Activated CD4-positive, CD25-positive, alpha-beta regulatory T cell (primary cell): ENCODE measurements at places on chromosomes 12 and 14.

- no peak for DNase-seq
Measured at GRCh38 chr12:55728186-55728938, 447 bp downstream of the CD63 start.

GRCh38 chr14:72476657-72477499 lies 417.0 kb downstream of the DPF3 start:
- DNase-seq: no peak

GRCh38 chr12:110530511-110530910 lies 28.4 kb downstream of the RAD9B start:
- DNase-seq: no peak

GRCh38 chr12:116473416-116473815 lies 85.8 kb upstream of the MAP1LC3B2 start:
- DNase-seq: no peak

DNA sequence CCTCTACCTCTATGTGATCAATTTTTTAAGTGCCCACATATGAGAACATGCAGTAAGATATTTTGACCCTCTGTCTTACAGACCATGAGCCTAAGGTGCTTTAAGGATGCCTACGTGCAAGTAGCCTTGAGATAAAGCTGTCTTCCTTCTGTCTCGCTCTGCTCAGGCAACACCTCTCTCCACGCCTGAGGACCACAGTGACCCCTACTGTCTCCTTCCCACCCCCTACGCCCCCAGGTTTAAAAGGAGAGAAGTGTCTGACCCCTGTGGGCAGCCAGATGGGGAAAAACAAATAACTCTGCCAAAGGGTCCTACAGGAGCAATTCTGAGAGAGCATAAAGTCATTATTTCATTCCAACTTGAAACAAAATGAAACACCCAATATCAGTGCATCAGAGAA lies 286.4 kb upstream of the TMEM132C start:
- no peak for DNase-seq

- DNase-seq: no peak
Measured at GRCh38 chr12:15839682-15840081, 42.5 kb upstream of the STRAP start.

DNA sequence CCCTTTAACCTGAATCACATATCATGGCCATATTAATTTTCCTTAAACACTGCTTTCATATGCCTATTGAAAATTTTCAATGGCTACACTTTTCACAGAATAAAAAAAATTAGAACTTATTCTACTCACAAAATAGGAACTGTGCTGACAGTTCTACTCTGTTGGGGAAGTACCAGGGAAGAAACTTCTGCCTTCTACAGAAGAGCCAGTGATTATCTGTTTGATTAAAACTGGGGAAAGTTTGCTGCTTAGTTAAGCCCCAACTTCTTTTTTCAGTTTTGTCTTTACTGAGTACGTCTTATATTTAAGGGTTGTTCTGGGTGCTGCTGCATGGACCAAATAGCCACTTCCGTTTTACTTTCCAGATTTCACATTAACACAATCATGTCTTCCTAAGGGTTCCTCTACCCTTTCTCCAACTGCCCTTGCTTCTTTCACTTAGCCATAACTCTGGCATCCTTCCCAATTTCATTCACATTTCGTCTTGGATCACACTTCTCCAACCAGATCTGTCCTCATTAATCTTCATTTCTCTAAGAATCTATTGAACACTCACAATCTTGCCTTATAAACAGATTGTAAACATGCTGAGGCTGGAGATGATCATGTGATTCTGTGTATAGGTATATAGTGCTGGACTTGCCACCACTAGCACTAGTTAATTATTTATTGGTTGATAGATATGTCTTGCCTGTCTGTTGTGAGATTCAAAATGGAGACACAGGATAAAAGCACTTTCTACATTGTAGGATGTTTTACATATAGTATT lies 1.9 kb upstream of the SEL1L start:
- no peak for DNase-seq

- no peak for DNase-seq
Measured at GRCh38 chr14:68770553-68771286, 22.1 kb downstream of the ZFP36L1 start.

DNA sequence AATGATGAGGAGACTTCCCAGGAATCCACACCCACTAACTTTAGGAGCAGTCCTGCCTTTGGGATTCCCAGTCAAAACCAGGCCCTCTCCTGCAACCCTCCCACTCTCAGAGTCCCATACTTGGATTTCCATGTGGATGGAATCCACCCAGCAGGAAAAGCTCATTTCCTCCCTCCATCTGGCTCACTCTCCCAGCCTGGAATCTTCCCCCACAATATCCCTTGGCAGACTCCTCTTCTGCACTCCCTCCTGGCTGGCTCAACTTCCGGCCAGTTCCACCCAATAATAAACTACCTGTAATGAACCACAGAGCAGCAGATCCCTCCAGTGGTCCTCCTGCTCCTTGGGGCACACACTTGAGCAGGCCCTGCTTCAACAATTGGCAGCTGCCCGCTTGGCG lies 102.8 kb upstream of the EGLN3 start:
- no peak for DNase-seq

DNA sequence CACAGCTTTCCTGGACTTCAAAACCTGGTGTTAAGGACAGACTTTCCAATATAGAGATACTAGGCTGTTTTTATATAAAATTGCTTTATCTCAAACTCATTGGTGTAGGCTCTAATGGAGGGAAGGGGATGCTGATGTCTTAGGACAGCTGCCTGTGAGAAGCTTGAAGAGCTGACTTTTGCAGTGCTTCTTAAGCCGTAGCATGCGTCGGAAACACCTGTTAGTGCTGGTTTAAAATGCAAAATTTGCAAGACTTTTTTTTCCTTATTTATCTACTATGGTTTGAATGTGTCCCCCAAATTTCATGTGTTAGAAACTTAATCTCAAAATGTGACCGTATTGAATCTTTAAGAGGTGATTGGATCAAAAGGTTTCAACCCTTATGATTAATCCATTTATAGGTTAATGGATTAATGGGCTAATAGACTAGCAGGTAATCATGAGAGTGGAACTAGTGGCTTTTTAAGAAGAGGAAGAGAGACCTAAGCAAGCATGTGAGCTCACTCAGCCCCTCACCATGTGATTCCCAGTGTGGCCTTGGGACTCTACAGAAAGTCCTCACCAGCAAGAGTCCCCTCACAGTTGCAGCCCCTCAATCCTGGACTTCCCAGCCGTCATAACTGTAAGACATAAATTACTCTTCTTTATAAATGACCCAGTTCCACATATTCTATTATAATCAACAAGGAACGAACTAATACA lies 60.9 kb upstream of the FUT8 start:
- no peak for DNase-seq

DNA sequence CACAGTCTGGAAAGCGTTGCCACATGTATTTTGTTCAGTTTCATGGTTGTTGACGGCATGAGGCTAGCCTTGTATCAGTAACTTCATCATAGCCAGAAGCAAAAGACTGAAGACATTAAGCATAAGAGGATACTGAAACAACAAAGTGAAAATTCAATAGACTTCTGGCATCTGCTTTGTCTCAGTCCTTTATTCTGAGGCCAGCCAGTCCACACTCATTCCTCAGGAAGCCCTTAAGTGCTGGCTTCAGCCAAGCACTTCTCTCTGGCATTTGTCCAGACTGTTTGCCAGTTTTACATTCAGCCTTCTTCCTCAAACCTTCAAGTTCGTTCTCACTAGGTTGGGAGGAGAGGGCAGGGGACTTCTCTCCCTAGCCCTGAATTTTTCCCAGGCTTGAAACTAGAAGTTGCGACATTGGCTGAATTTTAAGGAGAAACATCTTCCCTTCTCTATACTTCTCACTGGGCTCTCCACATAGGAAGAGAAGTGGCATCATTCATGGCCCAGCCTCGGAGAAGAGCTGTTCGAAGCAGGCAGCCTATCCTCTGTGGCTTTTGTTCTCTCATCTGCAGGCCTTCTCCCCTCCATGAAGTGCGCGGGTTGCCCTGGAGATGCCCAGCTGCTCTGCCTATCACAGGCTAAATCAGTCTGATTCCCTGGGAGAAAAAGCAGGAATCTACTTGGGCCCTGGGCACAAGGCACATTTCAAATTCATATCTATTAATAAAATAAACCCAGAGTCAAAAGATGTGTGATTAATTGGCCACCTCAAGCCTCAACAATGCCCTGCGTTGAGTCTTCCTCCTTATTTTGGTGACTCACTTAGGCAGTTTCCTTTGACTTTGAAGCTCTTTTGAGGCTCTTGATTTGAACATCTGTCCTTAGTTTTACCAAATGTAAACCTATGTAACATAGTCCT lies 130.9 kb upstream of the PLEKHA5 start:
- DNase-seq: no peak

DNA sequence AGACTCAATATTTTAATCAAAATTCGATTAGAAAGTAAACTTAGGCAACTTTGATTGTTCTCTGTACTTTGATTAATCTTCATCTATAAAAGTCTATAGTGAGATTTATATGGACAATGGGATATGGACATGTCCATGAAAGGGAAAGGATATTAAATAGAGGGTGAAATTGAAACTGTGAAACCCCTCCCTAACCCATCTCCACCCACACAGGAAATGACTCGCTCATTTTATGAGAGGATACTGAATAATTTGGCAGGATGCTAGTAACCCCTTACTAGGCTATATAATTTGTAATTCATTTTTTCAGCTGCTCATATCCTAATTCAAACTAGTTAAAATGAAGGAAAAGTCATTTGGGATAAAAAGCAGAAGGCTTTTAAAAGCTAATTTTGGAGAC lies 328.0 kb upstream of the ATP2B1 start:
- DNase-seq: no peak

DNA sequence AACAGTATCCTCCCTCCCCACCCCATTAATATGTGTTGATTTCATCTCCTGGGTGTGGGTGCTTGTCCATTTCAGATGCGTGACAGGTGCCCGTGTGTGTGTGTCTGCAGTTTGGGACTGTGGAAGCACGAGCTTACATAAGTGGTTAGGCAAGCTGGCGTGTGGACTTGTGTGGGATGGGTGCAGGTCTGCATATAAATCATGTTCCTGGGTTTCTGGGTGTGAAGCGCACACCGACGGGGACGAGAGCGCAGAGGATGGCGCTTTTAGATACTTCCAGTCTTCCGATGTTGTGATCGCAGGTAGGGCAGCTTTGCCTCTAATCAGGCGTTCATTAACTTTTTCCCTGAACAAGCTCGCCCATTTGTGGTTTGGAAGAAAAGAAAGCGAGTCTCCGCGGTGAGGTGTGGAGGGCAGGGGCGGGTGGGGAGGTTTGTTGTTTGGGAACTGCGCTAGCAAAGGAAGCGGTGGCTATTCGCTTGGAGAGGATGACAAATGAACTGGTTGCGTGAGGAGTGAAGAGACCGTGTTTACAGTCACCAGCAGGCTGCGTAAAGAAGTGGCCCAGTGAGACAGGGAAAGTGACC lies 865 bp downstream of the RGS6 start:
- DNase-seq: no peak

DNA sequence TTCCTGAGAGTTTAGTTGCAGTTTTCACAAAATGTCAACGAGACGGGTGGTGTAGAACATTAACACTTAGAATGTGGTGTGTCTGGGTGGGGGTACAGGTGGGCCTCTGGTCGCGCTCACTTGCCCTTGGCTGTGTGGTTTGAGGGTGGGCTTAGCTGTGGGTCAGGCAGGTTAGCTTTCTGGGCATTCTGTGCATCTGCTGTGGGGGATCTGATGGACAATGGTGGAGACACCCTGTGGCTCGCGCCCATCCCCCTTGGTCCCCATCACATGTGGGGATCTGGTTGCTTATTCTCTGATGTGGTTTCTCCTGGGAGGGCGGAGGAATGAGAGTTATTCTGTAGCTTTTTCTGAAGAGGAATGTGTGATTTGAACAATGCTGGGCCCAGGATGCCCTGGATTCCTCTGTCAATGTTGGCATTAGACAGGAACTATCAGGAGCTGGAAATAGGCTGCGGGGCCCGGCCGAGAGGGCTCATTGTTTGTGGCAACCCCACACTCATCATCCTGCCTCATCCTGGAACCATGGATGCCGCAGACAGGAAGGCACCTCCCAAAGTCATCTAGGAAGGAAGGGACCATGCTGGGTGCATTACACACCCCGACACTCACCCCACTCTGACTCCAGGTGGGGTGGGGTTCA lies 101.6 kb downstream of the TSPAN9 start:
- no peak for DNase-seq

GRCh38 chr12:49867570-49868341 lies 24.9 kb upstream of the BCDIN3D start:
- DNase-seq: no peak

DNA sequence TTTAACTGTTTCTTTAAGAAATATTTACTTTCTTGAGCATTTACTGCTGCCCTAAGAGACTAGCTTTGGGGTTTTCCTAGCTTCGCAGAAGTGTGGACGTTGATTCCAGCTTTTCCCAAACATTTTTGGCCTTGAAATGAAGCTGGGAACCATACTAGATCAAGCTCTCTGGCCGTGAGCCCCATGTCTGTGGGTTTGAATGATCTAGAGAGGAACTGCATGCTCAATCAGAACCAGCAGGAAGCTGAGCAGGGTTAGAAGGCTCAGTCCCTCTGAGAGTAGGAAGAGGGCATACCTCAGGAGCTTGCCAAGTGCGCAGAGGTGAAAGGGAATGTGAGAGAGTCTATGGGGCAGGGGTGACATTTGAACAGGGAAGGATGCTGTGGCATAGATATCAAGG lies 292.1 kb downstream of the CACNA1C start:
- no peak for DNase-seq

DNA sequence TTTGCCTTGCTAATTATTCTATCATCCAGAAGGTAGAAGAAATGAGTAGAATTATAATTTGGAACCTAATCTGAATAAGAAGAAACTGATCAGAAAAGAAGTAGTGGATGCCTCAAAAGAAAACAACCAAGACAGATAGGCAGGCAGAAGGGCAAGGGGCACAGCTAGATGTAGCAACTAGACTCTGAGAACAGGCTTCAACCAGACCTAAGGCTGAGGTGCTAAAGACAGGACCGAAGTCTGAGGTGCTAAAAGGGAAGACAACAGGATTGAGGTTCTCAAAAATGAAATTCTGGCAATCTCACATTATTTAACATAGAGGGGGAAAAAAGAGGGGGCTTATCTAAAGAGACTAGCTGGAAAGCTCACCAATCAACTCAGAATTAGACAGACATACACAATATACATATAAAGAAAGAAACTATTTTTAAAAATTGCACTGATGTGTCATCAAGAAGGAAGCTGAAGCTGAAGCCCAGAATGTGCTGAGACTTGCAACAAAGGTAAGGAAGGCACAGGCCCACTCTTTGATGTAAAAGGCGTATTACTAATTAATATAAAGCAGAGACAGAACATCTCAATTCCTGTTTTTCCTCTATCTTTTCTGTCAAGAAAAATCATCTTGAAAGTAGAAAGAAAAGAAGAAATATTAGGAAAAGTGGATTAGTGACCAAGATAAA lies 43.8 kb upstream of the CSRNP2 start:
- DNase-seq: no peak
